ENCODE measurements at places on chromosomes 4 and X.
A peak's percentile ranks its signal among the peaks of the same experiment; 100 is the strongest.

- DNase-seq, result no peak
Measured at GRCh38 chr4:81355136-81355535, 116.6 kb downstream of the RASGEF1B start.

DNA sequence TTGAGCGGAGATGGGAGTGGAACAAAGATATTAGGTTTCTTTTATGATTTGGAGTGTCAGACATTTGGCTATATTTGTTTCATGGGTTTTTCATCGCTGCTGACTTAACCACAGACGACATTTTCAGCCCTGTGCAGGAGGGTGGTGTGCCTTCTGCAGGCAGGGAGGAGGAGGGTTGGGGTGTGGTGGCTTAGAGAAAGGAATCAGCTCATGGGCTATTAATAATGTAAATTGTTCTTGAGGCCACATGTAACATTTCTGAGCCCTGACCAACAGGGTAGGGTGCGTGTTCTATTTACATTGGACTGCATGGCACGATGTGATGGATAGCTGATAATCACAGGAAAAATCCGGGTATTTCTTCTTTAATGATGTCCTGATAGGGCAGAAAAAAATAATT, 67.6 kb downstream of the POLA1 start:
- no peak for DNase-seq

GRCh38 chr4:128451270-128451905, 163.8 kb upstream of the PGRMC2 start:
- DNase-seq, result no peak

GRCh38 chr4:176788971-176789370, 3.8 kb downstream of the VEGFC start:
- no peak for DNase-seq

- no peak for DNase-seq
Measured at GRCh38 chr4:151266497-151266896, 10.5 kb upstream of the PRSS48 start.

DNA sequence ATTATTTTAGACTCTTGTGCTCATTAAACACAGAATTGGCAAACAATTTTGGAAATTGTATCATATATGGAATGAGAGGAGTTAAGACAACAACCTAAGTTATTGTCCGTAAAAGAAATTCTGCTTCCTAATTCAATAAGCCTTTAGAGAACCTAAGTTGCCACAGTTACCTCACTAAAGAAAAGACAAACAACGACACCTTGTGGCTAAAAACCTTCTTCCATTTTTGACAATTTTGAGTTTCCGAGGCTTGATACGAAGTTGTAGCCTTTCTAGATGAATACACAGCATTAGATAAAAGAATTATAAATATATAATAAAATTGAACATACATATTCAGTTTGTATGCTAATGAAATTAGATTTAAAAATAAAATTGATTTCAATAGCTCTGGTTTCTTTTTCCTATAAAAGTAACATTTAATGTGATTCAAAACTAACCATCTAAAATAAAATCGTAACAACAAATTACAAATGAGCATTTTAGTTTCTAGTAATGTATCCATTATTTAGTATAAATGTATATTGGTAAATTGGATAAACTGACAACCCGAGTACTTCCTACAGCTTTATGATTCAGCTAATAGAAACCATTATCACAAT, 275.1 kb downstream of the GPM6A start:
- DNase-seq, result no peak

- no peak for DNase-seq
Measured at GRCh38 chrX:114797494-114797893, 213.6 kb downstream of the HTR2C start.

DNA sequence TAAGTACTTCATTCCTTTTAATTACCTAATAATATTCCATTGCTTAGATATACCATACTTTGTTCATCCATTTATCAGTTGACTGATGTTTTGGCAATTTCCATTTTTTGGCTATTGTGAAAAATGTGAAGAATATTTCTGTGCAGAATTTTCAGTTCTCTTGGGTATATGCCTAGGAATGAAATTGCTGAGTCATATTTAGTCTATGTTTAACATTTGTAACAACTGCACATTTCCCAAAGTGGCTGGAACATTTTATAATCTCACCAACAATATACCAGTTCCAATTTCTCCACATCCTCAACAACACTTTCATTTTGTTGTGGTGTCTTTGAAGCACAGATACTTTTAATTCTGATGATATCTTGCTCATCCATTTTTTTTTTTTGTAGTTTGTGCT, 215.5 kb downstream of the PDGFC start:
- DNase-seq, result no peak

GRCh38 chrX:101415180-101416145, 7.4 kb downstream of the HNRNPH2 start:
- no peak for DNase-seq

- DNase-seq, result no peak
Measured at GRCh38 chr4:53714236-53715140, 123.2 kb upstream of the LNX1 start.

- no peak for DNase-seq
Measured at GRCh38 chrX:24117258-24117657, 32.3 kb upstream of the ZFX start.

GRCh38 chrX:112849016-112849415, 8.4 kb upstream of the AMOT start:
- no peak for DNase-seq

- peak; percentile 3 for DNase-seq
Measured at GRCh38 chrX:103254171-103254824, 657 bp downstream of the TCEAL8 start.

DNA sequence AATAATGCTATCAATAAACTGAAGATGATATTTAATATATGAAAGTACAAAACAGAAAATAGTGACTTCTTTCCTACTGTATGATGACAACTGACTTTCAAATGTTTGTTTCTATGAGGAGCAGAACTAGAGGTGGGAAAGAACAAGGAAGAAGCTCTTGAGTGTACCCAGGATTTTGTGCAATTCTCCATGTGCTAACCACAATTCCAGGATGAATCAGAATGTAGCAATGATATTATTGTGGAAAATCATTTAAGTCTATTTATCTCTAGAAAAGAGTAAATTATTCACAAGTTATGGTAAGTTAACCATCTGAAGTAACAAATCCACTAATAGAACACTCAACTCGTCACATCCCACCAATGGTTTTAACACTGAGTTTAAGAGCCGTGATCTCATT, 324.1 kb upstream of the EMCN start:
- DNase-seq, result no peak

DNA sequence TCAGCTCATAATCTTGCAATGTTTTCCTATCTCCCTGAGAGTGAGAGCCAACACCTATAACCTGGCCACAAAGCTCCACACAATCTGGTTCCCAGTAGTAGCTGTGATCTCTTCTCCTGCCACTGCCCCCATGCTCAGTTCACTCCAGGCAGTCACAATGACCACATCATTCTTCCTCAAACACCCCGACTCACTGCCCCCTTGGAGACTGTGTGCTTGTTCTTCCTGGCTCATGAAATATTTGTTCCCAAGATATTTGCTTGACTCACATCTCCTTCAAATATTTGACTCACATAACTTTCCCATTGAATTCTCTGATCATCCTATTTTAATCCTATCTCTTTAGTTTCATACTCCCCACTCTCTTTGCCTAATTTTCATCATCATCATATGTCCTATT, 173.7 kb downstream of the AREG start:
- no peak for DNase-seq

DNA sequence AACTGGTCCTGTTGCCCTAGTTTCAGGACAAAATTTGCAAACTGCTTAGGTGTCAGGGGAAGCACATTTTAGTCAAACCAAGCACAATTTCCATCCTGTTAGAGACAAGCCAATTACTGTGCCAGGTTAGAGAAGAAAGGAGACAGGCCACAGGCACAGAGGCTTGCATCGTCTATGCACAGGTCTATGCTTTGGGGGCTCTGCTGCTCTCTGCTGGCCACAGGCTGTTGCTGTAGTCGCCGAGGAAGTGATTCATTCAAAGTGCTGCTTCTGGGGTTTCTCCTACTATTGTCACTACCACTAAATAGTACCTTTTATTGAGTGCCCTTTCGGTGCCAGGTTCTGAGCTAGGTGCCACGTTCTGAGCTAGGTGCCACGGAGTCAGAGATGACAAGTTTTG, 45.5 kb downstream of the VGLL1 start:
- DNase-seq, result peak; percentile 1

DNA sequence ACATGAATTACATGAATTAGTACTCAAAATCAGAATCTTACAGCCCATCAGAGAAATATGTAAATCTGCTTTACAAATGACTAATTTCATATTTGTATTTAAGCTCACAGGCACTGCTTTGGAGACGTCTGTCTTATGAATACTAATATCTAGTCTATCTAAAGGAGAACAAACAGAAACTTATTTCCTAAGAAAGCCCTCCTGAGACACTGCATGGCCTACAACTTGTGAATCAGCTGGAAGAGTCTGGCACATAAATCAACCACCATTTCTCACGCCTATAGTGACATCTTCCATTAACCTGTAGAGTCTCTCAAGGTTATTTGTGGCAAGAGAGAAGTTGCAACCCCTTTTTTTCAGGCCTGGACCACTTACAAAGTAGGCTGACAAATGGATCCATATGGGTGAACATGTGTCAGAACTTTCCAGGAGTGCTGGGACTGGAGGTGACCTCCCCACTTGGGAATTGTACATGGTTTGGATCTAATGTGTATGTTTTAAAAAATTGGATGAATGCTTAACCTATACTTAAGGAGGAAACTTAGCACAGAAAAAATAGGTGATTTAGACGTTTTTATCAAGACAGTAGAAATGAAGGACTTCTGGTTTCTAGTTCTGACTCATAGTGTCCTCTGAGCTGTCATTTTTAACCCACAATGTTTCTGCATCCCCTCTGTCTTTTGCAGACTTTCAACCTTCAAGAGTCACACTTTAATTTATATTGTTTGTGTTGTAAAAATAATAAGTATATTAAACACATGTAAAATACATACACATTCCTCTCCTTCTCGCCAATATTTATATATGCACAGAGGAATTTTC, 83.2 kb upstream of the ARHGAP24 start:
- DNase-seq, result no peak

- no peak for DNase-seq
Measured at GRCh38 chr4:42371305-42372252, 25.7 kb upstream of the SHISA3 start.

DNA sequence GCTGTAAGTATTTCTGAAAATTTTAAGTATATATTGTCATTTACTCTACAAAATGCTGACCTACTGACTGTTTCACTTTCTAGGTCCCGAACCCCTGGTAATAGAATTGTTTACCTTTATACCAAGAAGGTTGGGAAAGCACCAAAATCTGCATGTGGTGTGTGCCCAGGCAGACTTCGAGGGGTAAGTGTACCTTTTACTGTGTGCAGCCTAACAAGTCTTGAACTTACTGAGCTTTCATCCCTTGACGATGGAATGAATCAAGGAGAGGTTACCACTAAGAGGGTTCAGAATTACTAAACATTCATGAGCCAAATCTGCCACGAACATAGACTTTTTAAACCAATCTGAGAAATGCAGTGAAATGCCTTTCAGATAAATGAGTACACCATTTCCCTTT, 1.6 kb downstream of the RPL34 start:
- no peak for DNase-seq

DNA sequence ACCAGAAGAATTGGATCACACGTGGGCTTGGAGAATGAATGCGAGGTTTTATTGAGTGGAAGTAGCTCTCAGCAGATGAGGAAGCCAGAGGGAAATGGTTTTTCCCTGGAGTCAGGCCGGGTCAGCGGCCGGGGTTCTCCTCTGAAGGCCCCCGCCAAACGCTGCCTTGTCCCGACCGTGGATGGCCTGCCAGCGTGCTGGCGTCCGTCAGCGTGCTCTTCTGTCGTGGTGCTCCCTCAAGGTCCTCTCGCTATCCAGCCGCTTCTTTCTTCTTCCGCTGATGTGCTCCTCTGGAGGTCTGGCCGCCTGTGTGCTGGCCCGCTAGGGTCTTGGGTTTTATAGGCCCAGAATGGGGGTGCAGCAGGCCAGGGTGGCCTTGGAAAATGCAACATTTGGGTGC, 632.2 kb downstream of the TRAM1L1 start:
- DNase-seq, result no peak

- no peak for DNase-seq
Measured at GRCh38 chr4:87511500-87511899, 17.7 kb downstream of the SPARCL1 start.

DNA sequence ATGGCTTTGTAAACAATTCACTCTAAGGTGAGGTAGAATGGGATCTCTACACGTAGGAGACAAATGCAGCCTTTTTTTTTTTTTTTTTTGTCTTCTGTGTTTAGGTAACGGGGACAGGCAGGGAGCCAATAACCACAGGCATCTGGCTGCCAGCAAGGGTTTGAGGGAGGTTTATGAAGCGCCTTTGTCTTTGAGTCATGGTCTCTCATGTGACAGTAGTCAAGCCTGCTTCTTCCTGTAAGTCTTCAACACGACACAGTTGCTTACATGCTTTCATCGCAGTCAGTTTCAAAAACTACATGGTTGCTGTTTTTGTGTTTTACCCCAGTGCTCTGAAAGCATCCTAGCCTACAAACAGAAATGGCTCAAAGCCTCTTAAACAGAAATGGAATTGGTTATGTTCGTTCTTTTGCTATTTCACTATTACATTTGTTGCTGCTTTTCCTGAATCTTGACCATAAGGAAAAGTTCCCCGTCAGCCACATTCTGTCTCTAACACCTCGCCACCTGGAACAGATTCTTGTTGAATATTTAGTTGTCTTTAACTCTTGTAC, 127.8 kb upstream of the METTL14 start:
- no peak for DNase-seq

DNA sequence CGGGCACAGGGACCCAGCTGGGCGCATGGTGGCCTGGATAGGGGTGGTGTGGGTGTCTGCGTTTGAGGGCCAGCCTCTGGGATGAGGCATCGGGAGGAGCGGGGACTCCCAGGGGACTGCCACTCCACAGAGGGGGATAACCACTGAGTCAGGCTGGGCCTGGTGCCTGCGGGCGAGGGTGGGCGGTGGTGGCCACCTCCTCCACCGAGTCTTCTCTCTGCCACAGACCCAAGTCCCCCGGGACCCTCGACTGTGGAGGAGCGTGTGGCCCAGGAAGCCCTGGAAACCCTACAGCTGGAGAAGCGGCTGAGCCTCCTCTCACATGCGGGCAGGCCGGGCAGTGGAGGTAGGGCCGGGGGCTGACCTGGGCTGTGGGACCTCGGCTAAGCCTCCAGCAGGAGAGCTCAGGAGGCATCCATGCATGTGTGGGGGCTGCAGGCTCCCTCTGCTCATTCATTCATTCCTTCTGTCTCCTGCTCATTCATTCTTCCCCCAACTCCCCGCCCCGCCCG, 26.4 kb downstream of the DOK7 start:
- no peak for DNase-seq

GRCh38 chr4:4481399-4481994, 60.4 kb downstream of the STX18 start:
- no peak for DNase-seq

DNA sequence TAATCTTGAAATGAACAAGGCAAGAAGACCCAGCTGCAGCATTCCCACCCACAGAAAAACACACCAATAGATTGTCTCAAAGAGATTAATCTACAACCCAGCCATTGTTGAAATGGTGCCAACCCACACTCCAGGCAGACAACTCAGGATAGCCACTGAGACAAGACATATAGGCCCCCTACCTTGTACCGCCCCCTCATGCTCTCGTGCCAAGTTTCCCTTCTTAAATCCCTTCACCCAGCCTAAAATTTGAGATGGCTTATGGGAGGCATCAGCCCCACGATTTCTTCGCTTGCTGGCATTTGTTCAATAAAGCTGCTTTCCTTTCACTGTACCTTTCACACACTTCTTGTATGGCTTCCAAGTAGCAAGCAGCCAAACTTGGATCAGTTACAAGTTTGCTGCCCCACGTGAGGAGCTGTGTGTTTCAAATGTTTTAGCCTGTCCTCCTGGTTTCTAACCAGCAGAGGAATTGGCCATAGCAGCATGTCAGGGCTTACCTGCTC, 1754.1 kb downstream of the C4orf33 start:
- DNase-seq, result no peak
